ENCODE measurements at places on chromosomes 12 and 14.

DNA sequence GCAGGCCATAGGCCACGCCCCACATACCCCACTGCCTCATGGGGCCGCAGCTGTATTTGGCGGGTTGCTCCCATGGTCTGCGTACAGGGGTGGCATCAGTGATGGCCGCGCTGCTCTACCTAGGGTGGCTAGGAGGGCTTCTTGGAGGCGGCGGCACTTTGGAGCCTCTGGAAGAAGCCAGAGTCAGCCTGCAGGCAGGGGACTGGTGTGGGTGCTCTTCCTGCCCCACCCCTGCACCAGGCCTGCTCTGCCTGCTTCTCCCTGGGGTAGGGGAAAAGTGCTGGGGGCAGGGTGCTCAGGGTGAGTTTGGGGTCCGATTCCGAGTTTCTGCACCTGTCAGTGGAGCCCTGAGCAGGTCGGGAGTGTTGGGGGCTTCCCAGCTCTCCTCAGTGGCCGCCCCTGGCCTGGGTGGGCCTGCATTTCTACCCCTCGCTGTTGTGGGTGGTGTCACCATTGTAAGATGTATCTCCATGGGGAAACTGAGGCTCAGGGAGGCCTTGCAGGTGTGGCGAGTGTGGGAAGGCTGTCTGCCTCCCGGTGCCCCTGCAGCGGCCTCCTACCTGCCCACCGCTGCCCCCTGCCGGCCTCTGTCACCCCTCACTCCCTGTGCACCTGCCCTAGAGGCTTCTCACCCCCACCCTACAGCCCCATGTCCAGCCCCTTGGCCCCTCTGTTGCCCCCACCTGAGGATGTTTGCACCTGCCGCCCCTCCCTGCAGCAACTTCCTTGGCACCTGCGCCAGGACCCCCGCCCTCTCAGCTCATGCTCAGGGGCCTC lies 5.5 kb downstream of the CEP170B start:
- DNase-seq = no peak

DNA sequence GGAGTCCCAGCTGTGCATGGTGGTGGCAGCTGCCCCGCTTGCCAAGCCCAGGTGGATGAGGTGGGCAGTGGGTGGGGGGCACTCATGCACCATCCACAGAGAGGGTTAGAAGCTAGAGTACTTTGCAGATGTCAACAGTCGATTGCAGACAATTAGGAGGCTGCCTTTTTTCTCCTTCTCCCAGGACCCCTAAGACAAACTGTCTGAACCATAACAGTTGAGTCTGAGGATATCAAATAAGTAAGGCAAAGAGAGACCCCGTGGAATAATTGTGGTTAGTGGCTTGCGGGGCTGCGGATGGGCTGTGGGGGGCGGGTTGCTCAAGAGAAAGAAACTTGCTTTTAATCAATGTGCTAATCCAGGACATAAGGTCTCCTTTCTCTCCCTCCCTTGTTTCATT lies 926.2 kb downstream of the VRK1 start:
- no peak for DNase-seq

DNA sequence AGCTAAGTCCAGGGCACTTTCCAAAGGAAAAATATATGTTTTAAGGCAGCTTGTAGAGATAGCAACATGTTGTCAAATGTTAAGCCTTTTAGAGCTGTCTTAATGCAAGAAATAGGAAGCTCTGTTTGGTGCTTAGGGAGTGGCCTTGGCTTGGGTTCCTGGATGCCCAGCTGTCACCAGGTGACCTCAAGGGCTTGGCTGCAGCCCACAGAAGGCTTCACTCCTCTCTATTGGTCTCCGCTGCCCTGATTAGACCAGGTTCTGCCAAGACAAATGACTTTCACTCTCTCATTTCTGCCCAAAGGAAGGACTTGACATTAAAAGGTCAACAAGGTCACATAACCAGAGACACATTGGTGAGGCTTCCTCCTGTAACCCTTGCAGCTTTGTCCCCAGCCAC lies 76.8 kb downstream of the WSCD2 start:
- DNase-seq = no peak

GRCh38 chr14:22540811-22541360 lies 48.1 kb downstream of the DAD1 start:
- DNase-seq = no peak

GRCh38 chr12:1630133-1630826 lies 1.2 kb downstream of the WNT5B start:
- DNase-seq = peak; percentile 85

DNA sequence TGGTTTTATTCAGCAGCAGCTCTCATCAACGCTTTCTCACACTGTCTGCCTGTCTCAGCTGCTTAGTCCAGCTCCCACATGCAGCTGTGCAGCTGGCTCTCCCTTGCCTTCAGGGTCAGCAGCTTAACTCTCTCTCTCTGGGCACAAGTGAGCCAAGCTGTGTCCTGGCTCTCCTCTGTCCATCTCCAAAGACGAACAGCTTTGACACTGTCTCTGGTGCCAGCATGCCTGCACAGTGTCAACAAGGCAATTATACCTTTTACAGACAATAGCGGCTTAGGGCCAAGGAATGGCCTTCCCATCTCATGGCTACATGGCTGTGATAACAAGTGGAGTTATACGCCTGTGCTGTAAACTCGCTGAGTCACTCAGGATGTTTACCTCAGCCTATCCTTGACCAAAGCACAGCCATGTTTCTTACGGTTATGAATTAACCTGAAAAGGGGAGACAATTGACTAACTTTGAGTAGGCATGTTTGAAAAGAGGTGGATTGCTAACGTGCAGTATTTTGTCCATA lies 38.4 kb upstream of the MANSC4 start:
- no peak for DNase-seq

DNA sequence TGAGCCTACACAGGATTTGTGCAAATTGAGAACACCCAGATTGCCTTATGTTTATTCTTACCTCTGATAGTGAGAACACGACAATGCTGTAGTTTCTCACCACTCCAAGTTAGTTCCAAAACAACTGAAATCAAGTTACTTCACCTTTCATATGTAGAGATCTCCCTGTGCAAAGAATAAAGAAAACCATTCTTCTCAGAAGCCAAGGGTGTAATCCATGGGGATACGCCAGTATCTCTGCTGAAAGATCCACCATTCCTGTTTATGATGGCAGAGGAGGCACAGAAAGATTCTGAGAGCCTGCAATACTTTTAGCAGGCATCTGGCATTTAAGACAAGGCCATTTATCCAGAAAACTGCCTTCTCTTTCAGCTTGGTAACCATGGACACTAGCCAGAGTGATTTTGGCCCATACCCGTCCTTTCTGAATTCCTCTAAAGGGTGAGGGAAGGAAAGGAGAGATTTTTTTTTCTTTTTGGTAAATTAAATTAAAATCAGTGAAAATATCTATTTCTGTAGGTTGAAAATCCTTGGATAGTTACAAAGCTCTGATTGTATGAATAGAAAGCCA lies 355.4 kb upstream of the FAR2 start:
- no peak for DNase-seq

- no peak for DNase-seq
Observed at GRCh38 chr12:57575771-57576612, 15.0 kb upstream of the PIP4K2C start.

DNA sequence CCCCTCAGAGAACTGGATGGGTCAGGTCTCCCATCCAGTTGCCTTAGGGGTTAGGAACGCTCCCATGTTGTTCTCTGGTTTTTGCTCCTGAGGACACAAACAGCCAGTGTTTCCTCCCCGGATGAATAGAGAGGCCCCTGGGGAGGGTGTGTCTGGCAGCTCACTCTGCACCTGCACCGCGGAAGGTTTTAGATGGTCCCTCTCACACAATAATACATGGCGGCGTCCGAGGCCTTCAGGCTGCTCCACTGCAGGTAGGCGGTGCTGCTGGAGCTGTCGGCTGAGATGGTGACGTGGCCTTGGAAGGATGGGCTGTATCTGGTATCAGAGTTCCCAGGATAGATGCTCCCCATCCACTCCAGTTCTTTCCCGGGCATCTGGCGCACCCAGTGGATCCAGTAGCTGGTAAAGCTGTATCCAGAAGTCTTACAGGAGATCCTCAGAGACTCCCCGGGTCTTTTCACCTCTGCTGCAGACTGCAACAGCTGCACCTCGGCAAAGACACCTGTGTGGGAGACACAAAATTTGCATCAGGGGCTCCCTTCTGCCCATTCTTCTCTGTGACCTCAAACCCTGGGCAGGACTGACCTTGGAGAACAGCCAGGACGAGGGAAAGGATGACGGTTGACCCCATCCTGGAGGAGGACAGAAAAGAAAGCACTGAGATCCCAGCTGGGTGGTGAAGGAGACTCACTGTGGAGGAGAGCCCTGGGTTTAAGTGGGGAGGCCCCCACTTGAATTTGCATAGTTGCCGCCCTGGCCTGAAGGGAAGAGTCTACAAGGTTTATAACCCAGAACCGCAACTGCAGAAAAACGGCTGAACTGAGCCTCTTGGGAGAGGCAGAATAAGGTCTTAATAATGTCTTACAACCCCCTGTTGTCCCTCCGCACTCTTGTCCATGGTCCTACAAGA lies 1324.8 kb downstream of the TMEM121 start:
- peak; percentile 84 for DNase-seq

- no peak for DNase-seq
Observed at GRCh38 chr12:71958993-71959578, 20.4 kb downstream of the TPH2 start.

DNA sequence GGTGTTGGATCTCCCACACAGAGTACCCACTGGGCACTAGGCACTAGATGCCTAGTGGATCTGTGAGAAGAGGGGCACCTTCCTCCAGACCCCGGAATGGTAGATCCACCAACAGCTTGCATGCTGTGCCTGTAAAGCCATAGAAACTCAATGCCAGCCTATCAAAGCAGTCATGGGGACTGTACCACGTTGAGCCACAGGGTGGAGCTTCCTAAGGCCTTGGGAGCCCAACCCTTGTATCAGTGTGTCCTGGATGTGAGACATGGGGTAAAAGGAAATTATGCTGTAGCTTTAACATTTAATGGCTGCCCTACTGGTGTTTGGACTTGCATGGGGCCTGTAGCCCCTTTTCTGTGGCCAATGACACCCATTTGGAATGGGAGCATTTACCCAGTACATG lies 1024.9 kb downstream of the TMEM121 start:
- peak; percentile 30 for DNase-seq

- no peak for DNase-seq
Observed at GRCh38 chr12:119877639-119877948, 474 bp upstream of the CIT start.

GRCh38 chr12:26130728-26131127 lies 5.9 kb upstream of the BHLHE41 start:
- DNase-seq = no peak

- DNase-seq = no peak
Observed at GRCh38 chr12:12564911-12565310, 2.2 kb upstream of the DUSP16 start.

DNA sequence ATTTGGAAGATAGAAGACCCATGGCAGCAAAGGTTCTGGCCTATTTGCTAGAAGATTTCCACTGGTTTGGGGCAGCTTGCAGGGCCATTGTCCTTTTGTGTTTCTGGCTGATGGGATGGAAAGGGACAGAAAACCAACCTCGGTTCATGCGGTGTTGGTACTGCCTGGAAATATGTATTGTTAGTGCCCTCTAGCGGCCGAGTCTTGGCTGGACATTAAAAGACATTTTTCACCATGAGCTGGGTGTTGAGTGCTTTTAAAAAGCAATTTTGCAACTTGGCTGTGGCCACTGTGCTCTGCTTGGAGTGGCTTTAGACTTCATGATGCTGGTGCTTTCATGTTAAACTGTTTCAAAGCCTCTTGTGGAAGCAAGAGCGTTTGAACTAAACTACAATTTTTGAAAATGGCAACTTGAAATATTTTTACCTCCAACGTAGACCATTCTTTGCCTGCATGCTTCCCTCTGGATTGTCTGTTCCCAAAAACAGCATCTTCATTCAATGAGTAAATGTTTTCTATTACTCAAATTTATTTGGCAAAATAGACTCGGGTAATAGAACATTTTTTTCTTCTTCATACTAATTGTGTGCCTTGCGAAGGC lies 102.7 kb upstream of the TBX5 start:
- peak; percentile 39 for DNase-seq

DNA sequence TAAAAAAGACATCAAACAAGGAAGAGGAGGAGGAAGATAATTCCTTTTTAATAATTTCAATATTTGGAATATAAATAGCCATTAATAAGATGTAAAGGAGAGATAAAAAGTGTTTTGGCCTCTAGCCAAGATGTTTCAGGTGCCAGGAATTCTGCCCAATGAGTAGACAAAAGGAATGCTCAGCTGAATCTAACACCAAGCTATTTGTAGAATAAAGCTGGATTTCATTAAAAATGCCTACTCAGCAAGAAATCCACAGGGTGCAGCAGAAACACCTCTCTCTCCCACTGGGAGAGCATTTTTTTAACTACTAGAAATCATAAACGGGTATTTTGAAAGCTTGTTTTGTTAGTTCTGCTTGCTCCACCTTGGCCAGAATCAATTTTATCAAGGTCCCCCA lies 4.1 kb upstream of the STAB2 start:
- no peak for DNase-seq

DNA sequence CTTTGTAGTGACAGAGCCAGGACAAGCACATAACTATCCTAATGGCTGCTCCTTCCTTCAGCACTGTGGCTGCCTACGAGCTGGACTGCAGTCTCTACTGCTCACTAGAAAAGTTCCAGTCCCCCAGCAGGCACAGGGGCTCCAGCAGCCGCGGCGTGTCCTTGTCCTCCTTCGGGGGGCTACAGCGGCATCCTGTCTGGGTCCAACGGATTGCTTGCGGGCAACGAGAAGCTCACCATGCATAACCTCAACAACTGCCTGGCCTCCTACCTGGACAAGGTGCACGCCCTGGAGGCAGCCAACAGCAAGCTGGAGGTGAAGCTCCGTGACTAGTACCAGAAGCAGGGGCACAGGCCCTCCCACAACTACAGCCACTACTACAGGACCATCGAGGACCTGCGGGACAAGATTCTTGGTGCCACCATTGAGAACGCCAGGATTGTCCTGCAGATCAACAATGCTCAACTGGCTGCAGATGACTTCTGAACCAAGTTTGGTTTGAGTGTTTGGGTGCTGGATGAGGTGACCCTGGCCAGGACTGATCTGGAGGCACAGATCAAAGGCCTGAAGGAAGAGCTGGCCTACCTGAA lies 169.4 kb downstream of the NDUFA12 start:
- no peak for DNase-seq

- no peak for DNase-seq
Observed at GRCh38 chr12:103769240-103769945, 71.6 kb downstream of the NT5DC3 start.

- no peak for DNase-seq
Observed at GRCh38 chr12:72535212-72535990, 263.2 kb downstream of the TRHDE start.

Measured in SW480 (cell line).